Psoas muscle (tissue), 8 donors: ENCODE measurements at places on chromosomes 4 and X. TPM values are rescaled to one million over a fixed set of nuclear protein-coding genes. Genes with fewer than 3 reads are reported as not detected.

GRCh38 chr4:122819708-122820449, 6.8 kb upstream of the FGF2 start:
- DNase-seq, result no peak

DNA sequence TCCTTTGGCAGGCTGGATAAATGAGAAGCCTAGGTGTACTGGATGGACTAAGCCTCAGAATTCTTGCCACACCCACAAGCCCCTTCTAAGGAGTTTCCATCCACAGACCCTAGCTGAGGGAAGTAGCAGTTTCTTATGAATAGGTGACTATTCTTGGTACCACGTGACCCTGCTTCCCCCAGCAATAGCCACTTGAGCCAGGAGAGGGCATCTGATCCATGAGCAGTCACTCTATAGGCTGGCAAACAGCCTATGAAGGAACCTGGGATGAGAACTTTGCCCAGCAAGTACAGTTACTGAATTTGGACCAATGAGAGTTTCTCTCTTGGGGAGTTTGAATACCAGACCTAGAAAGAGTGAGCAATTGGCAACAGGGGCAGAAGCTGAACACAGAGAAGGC, 84.0 kb downstream of the RTL9 start:
- no peak for DNase-seq

- DNase-seq, result no peak
Observed at GRCh38 chr4:119897260-119897659, 169.4 kb downstream of the MAD2L1 start.

- no peak for DNase-seq
Observed at GRCh38 chr4:14023896-14024295, 396.4 kb upstream of the BOD1L1 start.

DNA sequence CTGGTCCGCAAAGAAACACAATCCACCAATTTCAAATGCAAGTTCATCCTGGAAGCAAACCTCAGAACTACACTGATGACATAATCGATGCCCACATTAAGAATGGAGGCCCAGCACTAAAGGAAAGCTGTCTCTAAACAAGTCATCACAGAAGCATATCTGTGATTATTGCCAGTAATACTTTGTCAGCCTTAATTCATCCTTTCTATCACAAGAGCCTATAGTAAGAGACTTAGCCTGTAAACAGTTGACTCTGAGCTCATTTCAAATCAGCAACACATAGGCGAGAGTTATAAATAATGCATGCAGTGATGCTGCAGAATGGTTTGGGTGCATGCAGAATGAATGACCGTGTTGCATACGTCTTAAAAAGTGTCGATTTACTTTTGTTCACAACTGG, 105.9 kb upstream of the ZFP42 start:
- no peak for DNase-seq

DNA sequence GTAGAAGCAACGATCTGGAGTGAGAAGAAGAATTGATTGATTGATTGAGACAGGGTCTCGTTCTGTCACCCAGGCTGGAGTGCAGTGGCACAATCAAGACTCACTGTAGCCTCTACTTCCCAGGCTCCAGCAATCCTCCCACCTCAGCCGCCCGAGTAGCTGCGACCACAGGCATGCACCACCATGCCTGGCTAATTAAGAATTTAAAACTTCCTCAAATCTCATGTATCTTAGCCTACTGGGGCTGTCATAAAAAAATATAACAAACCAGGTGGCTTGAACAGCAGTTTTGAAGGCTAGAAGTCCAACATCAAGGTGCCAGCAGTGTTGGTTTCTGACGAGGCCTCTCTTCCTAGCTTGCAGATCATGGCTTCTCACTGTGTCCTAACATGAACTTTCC, 18.3 kb upstream of the TBC1D9 start:
- DNase-seq, result no peak

DNA sequence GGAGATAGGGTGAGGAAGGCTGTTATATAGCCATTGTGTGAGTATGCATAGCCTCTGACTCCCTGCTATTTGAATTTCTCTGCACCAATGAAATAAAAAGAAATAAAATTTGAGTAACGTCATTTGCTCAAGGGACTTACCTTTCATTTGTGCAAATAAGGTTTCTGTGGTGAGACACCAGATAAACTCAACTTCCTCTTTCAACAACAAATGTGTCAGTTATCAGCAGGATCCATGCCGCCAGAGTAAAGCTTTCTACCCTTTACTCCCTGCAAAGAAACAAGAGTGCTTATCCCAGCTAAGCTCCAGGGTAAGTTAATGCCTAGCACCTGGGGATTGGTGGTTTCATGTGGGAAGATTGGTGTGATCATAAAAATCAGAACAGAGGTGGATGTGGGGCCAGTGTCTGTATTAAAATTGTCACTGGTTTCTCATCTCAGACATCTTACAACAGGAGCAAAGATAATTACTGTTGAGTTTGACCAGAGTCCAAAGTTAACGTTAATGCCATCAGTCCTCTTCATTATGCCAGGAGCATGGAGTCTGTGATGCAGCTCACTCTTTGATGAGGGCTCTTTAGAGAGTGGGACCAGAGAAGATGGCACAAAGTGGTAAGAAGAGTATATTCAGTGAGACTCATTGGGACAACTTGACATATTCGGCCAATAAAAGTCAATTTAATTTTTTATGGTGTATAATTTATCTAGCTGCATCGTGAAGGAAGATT, at the start of gene P2RY10:
Gene P2RY10 (plus strand): TSS at position 206 of the 727 bp plus-strand sequence. CDS start 15,130 bp downstream, outside the sequence.
- DNase-seq, result no peak

Gene TADA2B
- 21.0 TPM for polyA plus RNA-seq

Gene MID1IP1
- polyA plus RNA-seq, result 11.0 TPM
